ENCODE measurements at places on chromosomes 7 and 10.
A peak's percentile ranks its signal among the peaks of the same experiment; 100 is the strongest.

- DNase-seq = no peak
Measured at GRCh38 chr7:28787106-28787505, 171.0 kb downstream of the TRIL start.

- no peak for DNase-seq
Measured at GRCh38 chr10:113613977-113614690, 49.7 kb downstream of the NRAP start.

- peak; percentile 18 for DNase-seq
Measured at GRCh38 chr7:106354822-106355221, 70.0 kb upstream of the NAMPT start.

DNA sequence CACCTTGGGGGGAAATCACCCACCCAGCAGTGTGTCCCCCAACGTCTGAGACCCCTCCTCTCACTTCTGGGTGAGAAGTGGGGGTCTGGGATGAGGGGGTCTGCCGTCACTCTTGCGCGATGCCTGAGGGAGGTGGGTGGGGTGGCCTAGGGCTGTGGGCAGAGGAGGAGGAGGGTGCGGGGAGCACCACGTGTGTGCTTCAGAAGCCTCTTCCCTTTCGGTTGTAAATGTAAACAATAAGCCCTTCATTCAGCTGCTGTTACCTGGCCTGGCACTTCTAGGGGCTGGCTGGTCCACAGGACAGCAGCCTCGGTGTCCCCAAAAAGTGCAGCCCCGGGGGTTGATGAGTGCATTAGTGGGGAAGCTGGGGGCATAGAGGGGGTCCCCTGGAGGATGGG, 1.3 kb downstream of the CLIP2 start:
- no peak for DNase-seq

DNA sequence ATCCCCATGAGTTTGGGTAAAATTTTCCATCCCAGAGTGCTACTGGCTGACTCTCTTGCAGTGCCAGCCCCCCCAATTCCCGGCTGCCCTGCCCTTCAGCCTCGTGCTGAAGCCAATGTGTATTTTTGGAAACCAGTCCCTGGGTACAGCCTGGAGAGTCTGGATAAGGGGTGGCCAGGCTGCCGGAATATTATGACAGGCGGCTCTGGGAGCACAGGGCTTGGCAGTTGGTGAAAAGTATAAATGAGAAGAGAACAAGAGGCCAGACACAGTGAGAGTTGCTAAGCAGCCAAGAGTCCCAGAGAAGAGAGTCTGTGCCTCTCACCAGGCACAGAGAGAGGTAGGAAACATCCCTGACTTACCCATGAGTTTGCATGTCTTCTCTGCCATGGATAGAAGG, 53.6 kb downstream of the TMEM130 start:
- DNase-seq = no peak

DNA sequence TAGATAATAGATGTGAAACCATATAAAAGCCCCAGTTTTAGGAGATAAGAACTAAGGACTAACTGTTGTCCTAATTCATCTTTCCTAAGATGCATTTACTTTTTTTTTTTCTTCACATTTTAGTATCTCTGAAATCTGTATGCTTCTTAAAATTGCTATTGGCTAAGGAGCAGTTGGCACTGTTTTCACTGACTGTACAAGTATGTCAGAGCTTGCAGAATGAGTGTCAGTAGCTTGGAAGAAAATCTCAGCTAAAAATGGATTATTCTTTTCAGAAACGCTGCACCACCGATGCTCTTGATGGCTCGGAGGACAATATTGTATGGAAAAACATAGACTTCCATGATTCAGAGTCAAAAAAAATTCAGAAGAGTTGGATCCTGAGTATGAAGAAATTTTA, 91.1 kb upstream of the DNAJB12 start:
- DNase-seq = no peak

Measured in RKO (cell line).